ENCODE measurements at places on chromosomes 6 and 20. TPM values are rescaled to one million over a fixed set of nuclear protein-coding genes. Genes with fewer than 3 reads are reported as not detected.

- DNase-seq = no peak
Measured at GRCh38 chr6:159682295-159682694, 10.7 kb downstream of the SOD2 start.

GRCh38 chr6:118678866-118679265, 27.5 kb upstream of the CEP85L start:
- DNase-seq = no peak

- DNase-seq = no peak
Measured at GRCh38 chr6:1678201-1678600, 68.5 kb downstream of the FOXC1 start.

GRCh38 chr20:51385646-51386530, 156.6 kb downstream of the NFATC2 start:
- DNase-seq = peak; percentile 57

DNA sequence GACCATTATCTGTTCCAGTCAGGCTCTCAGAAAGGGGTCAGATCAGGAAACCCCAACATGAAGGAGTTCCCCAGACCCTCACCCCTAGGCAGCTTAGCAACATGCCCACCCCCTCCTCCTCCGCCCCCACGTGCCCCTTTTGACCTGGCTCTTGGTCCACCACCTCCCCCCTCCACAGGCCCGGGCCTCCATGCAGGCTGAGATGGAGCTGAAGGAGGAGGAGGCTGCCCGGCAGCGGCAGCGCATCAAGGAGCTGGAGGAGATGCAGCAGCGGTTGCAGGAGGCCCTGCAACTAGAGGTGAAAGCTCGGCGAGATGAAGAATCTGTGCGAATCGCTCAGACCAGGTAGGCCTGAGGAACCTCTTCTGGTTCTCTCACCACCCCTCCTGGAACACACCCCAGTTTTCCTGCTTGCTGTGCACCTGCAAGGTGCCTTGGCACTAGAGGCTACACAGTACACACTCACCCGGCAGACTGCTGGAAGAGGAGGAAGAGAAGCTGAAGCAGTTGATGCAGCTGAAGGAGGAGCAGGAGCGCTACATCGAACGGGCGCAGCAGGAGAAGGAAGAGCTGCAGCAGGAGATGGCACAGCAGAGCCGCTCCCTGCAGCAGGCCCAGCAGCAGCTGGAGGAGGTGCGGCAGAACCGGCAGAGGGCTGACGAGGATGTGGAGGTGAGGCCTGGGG, 21.9 kb downstream of the DEF6 start:
- no peak for DNase-seq

- DNase-seq = no peak
Measured at GRCh38 chr6:161639772-161640171, 365.9 kb upstream of the AGPAT4 start.

DNA sequence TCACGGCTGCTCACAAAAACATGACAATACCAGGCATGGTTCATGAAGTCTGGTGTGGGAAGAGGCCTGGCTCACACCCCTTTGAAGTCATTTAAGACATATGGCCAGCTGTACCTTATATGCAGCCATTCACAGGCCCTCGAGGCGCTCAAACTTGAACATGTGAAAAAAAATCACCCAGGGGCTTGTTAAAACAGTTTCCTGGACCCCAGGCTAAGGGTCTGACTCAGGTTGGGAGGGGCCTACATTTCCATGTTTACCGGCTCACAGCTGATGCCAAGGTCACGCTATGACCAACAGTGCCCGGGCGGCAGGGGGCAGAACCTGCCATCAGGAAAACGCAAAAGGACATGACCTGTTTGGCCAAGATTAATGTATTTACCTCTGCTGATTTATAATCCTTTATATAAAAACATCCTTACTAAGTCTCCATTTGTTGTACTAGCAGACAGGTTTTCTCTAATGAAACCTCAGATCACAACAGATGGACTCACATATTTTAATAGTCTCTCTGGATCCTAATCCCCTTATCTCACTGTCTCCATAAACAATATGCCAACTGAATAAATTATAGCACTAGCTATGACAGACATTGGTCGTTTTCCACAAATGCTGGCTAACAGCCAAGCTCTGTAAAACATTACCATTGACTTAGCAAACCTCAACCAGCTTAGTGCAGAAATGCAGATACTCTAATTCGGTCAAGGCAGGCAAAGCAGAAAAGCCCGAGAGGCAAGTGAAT, 19.9 kb downstream of the EZR start:
- DNase-seq = no peak

DNA sequence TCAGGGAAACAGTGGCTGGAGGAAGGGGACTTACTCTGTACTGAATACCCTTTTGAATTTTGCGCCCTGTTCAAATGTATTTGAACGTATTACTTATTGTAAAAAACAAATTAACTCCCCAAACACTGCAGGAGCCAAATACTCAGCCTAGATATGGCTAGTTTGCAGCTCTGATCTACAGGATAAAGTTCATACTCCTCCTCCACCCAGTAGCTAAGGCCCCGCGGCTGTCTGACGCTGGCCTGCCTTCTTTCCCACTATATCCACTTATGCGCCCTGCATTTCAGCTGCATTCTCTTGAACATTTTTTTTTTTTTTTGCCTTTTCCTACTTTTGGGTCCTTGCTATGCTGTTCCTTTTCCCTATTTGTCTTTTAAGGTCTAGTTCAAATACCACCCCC, 6.5 kb downstream of the GSS start:
- no peak for DNase-seq

- DNase-seq = no peak
Measured at GRCh38 chr20:47089151-47089550, 194.5 kb downstream of the EYA2 start.

DNA sequence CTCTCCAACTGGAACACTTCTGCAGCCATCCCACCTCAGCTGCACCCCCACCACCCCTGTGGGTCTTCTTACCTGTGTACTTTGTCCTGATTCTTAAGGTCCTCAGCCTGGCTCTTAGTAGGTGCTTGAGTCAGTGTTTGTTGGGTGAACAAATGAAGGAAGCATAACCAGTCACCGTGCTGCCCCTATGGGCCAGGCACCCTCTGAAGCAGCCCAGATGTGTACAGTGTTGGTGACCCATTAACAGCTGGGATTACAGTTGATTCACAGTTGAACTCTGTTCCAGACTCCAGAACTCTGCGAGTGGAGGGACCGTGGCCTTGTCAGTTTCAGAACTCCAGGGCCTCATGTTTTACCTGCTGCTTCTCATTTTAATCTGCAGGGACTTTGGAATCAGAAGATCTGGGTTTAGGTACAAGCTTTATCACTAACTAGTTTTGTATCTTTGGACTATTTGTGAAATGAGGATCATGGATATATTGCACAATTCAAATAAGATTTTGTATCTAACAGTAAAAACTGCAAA, 203.8 kb downstream of the TMEM242 start:
- no peak for DNase-seq

GRCh38 chr6:160435935-160436334, 87.8 kb downstream of the SLC22A3 start:
- no peak for DNase-seq

DNA sequence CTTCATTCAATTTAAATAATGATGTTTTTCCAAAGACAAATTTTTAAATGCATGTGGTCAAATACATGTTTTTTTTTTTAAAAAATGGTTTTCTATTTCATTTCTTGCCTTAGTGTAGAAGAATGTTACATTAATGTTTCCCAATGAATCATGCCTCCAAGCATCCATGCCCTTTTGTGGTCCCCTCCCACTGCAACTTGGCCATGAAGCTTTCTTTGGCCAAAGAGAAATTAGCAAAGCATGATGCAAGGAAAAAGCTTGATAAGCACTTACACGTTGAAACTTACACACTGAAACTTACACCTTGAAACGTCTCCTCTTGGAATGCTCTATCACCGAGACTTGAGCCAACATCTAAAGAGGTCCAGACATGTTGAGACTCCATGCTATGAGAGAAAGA, 93.0 kb upstream of the ELOVL5 start:
- DNase-seq = no peak

HLA-G gene
- total RNA-seq = not detected

COL9A1 gene
- total RNA-seq = 7.6 TPM

PTPRT gene
- 0.28 TPM for total RNA-seq
